ENCODE measurements at places on chromosomes 11 and 22.

- no peak for DNase-seq
Observed at GRCh38 chr22:28909375-28909774, 26.0 kb downstream of the ZNRF3 start.

- DNase-seq, result no peak
Observed at GRCh38 chr11:92558323-92558722, 333.7 kb downstream of the FAT3 start.

DNA sequence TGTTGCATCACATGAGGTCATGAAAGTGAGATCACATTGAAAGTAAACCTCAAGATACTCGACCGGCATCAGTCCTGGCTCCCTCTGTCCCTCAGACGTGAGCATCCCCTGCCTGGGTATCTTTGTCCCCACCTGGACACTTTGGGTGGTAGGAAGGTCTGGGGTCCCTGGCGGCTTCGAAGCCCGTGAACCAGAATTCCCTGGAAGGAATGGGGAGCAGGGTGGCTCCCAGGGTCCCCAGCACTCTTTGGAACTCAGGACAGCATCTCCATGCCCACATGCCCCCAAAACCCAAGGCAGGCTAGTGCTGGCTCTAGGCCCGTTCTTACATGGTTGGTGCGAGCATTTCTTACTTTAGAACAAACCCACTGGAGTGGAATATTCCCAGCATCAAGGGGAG lies 7.5 kb downstream of the DERL3 start:
- no peak for DNase-seq

DNA sequence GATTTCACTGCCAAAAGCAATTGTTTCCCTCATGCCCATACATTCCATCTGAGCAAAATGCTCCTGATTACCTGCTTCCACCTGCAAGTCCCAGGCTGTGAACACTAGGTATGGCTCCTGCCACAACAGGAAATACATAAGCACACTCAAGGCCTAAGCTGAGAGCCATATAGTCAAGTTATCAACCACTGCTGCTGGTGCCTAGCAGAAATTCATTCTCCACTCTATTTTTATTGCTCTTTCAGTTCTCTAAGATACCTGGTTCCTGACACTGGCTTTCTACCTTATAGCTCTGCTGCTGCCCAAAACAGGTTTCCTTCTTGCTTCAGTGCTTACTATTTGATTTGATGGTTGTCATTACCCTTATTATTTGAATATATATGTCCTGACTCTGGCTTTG lies 31.6 kb downstream of the SLC36A4 start:
- no peak for DNase-seq

- no peak for DNase-seq
Observed at GRCh38 chr11:112260490-112260889, at the start of gene PLET1. TSS of gene PLET1 (minus strand) at chr11:112260860. CDS start at chr11:112260589, 271 bp downstream.

GRCh38 chr22:33057363-33057995 lies 702 bp downstream of the SYN3 start:
- no peak for DNase-seq

- DNase-seq, result no peak
Observed at GRCh38 chr11:108766596-108767173, 101.8 kb downstream of the DDX10 start.

DNA sequence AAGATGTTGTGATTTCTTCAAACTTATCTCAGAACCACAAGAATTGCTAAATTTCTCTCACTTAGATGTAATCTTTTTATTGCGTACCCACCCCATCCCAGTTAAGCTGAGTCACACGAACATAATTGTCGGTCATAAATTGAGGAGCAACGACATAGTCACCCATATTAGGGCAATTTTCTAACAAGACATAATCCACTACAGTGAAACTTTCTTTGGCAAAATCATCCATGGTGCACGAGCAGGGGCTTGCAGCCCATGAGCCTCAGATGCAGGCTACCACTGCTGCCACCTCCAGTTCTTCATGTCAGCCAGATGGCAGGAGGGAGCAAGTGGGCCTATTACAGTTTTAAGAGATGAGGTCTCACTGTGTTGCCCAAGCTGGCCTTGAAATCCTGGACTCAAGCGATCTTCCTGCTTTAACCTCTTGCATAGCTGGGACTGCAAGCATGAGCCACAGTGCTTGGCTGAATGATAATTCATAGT lies 70.3 kb upstream of the GRK2 start:
- DNase-seq, result no peak

DNA sequence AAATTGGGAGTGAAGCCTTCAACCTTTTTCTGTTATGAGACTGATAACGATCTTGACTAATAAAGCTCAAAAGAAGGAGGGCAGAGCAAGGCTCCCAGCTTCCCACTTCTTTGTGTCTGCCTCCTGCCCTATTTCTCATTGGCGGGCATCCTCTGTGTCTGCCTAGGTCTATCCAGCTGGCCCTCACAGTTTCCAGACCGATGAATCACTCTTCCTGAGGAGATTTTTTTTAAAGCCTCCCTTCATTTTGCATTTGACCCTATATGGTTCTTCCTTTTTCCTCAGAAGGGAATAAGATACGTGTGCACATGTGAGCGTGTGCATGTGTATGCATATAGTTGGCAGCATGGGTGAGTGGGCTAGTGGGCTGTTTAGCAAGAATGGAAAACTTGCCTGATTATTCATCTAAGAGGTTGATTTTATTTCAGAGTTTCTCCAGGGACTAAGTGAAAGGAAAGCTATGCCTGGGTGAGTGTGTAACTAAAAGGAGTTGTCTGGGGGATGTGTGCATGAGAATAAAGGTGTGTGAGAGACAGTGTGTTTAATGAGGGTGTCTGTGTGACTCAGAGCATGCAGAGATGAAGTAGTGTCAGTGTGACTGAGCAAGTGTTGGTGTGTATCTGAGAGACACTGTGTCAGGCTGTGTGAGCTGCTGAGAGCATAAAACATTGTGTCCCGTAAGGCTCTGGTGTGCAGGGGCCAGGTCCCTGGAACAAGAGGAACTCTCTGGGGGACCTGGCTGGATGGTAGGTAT lies 12.2 kb downstream of the PHLDB1 start:
- DNase-seq, result no peak

DNA sequence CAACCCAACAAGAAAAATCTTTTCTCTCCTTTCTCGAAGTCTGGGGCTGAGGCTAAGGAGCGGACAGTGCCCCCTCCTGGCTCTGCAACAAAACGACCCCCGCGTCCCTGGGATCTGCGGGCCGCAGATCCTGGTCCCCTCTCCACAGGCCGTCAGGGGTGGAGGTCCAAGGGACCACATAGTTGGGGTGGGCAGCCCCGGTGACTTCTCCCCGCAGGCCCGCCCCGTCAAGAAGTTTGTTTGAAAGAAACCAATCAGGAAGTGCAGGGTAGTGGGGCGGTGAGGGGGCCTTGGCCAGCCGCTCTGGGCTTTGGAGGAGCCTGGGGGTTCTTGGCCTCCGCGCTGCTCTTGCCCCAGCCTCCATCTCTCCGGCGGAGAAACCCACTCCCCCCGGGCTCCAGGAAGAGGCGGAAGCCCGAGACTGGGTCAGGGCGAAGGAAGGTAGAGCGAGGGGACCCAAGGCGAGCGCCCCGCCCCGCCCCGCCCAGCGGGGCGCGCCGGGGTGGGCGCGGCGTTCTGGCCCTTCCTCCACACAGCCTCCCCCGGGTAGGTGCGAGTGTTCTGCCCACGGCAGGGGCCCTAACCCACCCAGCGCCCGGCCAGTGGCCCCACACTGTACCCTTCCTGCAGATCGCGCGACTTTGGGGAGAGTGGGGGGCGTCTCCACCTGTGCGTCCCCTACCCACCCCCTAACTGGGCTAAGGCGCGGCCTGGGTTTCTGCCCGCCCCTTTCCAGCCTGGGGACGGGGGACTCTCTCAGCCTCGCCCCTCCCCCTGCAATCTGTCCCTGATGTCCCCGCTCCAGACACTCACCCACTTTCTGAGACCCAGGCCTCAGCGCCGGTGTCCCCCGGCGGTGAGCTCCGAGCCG lies 1.3 kb downstream of the TP53I11 start:
- no peak for DNase-seq

DNA sequence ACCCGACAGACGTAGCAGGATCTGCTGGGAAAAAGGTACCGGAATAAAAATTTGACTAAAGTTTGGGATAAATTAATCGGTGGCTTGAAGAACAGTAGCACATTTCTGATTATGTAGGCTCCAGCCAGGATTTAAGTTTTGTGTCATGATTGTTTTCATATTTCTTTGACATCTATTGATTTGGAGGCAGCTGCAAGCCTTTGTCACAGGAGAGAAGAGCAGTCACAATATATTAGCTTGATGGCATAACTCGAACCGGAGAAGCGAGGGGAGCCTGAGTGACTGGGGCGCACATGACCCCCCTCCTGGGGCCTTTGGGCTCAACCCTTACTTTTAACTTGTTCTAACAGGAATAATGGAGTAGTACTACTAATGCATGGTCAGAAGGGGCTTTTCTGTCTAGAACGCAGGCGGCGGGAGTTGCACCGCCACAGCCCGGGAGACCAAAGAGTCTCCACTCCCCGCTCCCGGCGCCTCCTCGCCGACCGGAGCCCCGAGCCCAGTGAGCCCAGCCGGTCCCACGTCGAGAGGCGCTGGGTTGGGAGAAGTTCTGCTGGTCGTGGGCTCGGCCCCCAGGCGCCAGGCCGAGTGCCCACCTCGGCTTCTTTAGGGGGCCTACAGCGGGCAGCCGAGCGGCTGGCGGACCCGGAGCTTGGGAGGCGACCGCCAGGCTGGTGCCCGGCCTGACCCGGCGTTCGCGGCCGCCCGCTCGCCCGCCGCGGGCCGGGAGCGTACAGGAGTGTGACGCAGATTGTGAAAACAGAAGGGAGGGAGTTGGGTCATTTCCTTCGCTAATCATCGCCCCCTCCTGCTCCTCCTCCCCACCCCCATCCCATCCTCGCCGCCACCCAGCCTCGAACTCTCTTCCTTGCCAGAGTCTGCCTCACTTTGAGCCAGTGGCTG lies 15.7 kb upstream of the PAX6 start:
- DNase-seq, result no peak

DNA sequence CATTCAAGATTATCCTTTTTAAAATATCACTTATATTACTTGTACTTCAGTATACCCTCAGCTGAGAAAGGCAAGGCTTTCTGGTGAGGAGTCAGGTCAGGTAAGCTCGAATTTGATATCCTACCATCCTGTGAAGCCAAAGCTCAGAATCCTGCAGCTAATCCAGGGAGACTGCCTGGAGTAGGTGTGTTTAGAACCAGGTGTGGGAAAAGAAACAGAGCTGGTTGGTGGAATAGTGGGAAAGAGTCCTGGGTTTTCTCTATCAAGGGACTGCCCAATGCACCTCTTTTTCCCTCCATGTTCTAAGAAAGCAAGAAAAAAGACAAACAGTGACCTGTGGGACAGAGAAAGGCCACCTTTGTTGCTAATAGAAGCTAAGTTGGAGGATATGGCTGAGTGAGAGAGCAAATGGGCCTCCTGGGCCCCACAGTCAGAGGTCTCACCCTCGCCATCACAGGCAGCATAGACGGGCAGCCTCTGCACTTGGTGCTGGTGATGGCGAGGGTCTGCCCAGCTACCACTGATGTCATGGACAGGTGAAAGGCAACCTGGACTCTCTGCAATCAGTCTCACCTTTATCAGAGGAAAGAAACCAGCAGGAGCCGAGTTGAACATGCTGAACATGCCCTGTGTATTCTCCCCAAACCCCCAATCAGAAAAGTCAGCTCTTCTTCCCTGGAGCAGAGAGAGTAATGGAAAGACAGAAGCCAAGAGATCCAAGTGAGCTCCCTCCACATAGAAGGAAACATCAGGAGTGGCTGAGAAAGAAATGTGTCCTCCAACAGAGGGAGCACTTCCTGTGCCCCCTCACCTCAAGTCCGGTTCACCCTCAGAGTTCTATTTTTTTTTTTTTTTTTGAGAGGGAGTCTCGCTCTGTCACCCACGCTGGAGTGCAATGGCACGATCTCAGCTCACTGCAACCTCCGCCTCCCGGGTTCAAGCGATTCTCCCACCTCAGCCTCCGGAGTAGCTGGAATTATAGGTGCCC lies 491.3 kb downstream of the BUD13 start:
- DNase-seq, result no peak

DNA sequence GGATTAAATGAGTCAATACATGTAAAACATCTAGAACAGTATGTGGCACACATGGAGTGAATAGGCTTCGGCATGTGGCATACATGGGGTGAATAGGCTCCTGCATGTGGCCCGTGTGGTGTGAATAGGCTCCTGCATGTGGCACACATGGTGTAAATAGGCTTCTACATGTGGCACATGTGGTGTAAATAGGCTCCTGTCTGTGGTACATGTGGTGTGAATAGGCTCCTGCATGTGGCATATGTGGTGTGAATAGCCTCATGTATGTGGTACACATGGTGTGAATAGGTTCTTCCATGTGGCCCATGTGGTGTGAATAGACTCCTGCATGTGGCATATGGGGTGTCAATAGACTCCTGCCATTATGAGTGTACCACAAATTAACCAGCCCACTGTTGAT lies 219.1 kb upstream of the KIRREL3 start:
- no peak for DNase-seq

GRCh38 chr11:31824332-31824878 lies 13.3 kb upstream of the PAX6 start:
- no peak for DNase-seq

DNA sequence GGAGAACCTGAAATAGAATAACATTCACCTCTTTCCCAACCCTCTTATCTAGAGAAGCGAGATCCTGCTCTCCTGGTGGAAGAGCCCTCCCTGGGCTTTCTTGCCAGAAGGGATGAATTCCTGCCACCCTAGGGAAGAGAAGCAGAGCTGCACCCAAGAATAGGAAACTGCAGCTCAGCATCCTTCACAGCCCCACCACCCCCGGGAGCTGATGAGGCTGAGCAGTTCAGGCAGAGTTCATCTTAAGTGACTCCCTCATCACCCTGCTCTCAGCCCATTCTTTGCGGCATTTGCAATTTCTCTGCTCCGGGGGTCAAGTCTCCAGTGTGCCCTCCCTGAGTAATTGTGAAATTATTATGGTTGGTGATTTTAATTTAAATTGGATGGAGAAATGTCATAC lies 514.9 kb downstream of the BUD13 start:
- no peak for DNase-seq

DNA sequence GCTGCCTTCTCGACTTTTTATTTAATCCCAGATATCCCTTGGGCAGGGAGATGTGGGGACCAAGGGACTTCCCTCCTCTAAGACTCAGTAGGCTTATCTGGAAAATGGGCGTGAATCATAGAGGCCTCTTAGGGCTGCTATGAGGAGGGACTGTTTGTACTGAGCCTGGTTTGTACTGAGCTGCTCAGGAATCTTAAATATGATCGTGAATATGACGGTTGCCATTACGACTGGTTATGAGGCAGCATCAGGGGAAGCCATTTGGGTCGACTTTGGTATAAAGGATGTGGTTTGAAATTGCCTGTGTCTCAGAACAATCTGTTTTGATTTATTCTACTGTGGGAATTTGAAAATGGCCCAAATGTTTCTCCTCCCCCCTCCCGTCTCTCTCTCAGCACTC lies 20.6 kb downstream of the TSPAN18 start:
- no peak for DNase-seq

Measured in SHP77 (cell line).